ENCODE measurements at places on chromosomes 1 and 21.

GRCh38 chr1:23237508-23237907 is 20.2 kb upstream of the HTR1D start:
- DNase-seq, result no peak

DNA sequence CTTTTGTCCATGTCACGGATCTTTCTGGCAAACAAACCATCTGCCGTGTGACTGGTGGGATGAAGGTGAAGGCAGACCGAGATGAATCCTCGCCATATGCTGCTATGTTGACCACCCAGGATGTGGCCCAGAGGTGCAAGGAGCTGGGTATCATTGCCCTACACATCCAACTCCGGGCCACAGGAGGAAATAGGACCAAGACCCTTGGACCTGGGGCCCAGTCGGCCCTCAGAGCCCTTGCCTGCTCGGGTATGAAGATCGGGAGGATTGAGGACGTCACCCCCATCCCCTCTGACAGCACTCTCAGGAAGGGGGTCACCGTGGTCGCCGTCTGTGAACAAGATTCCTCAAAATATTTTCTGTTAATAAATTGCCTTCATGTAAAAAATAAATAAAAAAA is 35.9 kb upstream of the NBL1 start:
- DNase-seq, result no peak

DNA sequence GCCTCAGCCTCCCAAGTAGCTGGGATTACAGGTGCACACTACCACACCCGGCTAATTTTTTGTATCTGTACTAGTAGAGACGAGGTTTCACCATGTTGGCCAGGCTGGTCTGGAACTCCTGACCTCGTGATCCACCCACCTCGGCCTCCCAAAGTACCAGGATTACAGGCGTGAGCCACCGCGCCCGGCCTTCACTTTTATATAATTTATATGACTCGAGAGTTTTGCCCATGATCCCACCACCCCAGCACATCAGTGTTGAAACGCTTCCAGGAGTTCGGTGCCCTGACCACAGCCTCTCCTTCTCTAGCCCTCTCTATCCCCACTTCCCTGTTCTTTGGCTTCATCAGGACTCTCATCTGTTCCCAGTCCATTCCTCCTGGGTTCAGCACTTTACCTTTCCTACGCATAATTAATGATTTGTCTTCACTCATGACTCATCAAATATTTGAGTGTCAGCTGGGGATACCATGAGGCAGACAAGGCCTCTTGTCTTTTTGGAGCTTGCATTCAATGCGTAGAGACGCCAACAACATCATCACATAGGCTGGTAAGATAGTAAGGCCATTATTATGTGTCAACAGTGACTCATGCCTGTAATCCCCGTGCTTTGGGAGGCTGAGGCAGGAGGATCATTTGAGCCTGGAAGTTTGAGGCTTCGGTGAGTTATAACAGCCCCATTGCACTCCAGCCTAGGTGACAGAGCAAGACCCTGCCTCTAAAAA is 1.4 kb downstream of the PMF1 start:
- no peak for DNase-seq

- no peak for DNase-seq
These were observed 2.1 kb downstream of the FHAD1 start for GRCh38 chr1:15249081-15249480.

DNA sequence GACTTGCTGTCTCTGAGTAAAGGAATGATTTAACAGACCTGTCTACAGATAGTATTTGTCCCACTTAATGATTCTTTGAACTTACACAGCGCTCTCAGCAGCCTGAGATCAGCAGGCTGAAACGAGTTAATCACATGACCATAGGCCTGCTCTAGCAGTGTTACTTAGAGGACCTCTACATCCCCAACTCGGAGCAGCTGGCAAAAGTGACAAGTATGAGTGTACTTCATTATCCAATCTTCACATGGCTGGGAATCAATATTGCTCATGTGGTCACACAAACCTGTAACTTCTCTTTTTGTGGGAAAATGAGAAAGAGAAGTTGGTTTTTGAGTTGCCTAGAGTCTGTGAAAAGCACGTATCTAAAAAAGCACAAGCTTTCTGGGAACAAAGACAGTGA is 11.4 kb upstream of the ATP13A2 start:
- no peak for DNase-seq

DNA sequence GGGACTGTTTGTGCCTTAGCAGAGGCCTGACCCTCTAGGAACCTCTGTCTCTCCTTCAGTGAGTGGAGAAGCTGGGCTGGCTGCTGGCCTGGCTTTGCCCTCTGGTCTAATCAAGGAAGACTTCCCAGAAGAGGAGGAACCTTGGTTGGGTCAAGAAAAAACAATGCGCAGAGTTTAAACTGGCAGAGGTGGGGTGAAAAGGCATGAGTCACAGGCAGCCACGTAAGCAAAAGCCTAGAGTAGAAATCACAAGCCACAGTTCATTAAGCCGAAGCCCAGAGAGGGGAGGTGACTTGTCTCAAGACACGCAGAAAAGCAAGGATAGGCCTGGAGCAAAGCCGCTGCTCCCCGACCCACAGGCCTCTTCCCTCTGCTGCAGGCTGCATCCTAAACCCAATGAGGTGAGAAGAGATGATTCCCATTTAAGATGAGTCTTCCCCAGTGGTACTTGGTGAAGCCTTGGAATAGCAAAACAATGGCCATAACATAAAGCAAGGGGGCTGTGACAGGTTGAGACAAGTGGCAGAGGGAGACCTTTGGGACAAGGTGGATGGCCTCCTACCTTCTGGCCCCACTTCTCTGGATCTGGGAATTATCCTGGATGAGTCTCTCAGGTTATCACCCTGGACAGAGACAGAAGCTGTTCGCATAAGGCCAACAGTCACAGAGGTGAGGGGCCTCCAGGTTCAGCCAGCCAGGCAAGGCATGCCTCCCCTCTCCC is 7.7 kb downstream of the PDZK1IP1 start:
- no peak for DNase-seq

GRCh38 chr1:214002472-214002871 is 14.7 kb downstream of the PROX1 start:
- DNase-seq, result no peak

GRCh38 chr21:14523234-14523633 is 22.9 kb downstream of the SAMSN1 start:
- no peak for DNase-seq

GRCh38 chr1:235317168-235317567 is 10.8 kb downstream of the ARID4B start:
- no peak for DNase-seq

DNA sequence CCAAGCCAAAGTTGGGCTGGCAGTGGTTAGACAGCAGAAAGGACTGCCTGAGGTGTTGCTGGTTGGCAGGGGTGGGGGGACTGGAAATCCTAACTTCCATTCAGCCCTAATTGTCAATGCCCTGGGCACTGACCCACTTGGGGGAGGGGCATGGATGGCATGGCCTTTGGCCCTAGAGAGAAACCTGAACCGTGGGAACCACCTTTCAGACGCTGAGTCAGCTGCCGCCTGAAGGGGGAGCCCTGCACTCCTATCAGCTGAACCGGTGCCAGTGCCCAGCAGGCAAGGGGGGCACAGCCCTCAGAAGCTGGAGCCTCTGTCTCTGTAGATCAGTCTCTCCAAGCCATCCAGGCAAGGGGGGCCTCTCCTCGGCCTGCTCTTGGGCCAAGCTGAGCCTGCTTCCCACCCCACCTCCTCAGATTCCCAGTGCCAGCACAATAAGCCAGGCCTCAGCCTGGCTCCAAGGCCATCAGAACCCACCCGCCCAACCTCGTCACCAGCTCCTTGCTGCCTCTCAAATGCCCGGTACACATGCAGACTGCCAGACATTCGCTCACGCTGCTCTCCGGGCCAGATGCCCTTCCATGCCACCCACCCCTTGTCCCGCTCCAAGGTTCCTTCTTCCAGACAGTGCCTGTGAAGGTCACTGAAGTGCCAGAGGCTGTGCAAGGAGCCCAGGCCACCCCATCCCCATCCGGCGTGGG is 11.6 kb downstream of the TINAGL1 start:
- peak; percentile 32 for DNase-seq

- DNase-seq, result peak; percentile 23
These were observed 7.0 kb upstream of the SPATC1L start for GRCh38 chr21:46191257-46191685.

GRCh38 chr21:44288251-44289110 is 2.8 kb downstream of the AIRE start:
- no peak for DNase-seq

DNA sequence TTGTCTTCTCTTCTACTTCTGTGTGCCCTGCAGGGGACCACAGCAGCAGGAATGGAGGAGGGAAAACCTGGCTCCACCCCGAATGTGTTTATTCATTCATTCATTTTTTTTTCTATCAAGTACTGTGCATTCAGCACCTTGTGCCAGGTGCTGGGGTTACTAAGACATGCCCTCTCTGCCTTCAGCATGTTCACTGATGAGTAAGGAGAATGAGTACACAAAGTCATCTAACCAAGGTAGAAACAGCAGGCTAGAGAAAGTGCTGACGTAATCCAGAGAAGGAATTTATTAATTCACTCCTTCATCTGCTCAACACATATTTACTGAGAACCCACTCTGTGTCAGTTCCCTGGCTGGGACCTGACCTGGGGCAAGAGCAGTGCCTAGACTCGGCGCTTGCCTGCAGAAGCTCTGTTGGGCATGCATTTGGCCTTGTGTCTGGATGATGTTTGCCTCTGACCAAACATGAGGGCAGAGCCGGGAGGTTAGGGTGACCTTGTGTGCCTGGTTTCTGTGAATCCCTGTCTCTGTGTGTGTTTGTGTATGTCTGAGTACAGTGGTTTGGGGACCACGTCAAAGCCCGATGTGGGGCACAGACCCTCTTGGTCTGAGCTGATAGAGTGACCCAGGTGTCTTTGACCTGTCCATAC is 3.3 kb upstream of the MYOG start:
- DNase-seq, result no peak
